ENCODE measurements at places on chromosomes 12 and 14.

DNA sequence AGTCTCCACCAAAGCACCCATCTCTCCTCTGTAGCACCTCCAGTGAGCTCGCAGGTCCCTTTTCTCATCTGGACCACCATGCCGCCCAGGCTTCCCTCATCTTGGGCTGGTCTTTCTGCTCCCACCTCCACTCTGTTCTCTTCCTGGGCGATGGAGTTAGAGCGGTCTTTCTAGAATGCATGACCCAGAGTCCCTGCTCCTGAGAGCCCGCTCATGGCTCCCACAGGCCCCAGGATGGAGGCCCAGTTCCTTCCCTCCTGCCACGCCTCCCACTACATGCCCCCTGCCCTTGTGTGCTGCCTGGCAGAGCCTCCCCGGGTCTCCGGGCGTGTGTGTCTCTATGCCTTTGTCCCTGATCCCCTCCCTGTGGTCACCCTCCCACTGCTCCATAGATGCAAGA is 100.7 kb upstream of the RTL1 start:
- no peak for DNase-seq

GRCh38 chr12:132804426-132804861 is 24.2 kb downstream of the GOLGA3 start:
- DNase-seq: no peak

DNA sequence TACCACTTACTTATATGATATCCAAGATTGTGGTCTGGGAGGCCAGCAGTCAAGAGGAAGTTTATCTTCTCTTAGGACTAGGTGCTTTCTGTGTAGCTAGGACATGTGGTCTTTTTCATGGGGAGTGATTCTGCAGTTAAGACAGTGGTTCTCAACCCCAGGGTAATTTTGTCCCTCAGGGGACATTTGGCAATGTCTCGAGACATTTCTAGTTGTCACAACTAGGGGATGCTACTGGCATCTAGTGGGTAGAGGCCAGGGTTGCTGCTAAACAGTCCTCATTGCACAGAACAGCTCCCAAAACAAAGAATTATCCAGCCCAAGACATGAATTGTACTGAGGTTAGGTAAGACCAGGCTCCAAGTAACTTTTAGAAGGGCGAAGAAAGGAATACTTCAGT is 20.0 kb downstream of the AMDHD1 start:
- DNase-seq: no peak

DNA sequence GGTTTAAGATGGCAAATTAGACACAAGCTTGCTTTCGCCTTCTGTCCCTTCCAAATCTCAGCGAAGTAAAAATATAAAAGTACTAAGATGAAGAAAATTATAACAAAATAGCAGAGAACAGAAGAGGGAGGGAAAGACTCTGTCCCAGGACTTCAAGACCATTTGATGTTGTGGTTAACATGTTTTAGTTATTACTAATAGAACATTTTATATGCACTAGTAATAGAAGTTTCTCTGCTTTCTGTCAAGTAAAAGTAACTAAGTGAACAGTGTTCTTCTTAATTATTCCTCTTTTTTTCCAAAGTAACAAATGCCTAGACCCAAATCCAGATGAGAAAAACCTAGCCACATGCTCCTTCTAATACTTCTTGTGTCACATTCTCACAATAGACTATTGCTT is 85.1 kb upstream of the DAAM1 start:
- DNase-seq: no peak

- DNase-seq: no peak
These were observed 73.5 kb downstream of the ARMH4 start for GRCh38 chr14:58078471-58078870.

DNA sequence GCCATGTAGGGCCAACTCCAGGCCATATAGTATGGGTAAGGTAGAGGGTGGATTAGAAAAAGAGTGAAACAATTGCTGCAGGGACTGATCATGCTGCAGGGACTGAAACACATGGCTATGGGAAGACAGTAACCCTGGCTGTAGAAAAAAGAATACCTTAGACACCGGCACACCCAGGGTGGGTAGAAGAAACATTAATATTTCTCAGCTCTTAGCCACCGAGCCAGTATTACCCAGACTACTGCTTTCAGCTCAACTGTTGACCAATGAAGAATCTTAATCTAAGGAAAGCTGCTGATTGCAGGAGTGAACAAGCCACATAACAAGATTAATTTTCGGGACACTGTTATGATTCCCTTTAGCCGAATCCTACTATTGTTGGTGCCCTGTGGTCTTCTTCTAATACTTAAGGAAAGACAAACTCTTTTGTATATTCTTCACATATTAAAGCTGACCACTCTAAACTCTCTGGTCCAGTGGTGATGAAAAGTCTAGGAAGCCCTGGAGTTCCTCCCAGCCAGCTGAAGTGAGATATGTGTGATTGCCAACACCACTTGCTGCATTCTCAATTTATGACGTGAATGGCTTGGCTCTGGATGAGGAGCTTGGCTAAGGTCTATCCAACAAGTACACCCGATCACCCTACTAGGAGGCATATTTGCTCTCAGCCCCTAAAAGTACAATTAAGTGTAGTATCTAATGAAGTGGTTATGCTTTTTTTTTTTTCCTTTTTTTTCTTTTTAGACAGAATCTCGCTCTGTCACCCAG is 69.2 kb downstream of the NOVA1 start:
- DNase-seq: no peak

- no peak for DNase-seq
These were observed 477.0 kb downstream of the TMEM121 start for GRCh38 chr14:106003351-106003750.

DNA sequence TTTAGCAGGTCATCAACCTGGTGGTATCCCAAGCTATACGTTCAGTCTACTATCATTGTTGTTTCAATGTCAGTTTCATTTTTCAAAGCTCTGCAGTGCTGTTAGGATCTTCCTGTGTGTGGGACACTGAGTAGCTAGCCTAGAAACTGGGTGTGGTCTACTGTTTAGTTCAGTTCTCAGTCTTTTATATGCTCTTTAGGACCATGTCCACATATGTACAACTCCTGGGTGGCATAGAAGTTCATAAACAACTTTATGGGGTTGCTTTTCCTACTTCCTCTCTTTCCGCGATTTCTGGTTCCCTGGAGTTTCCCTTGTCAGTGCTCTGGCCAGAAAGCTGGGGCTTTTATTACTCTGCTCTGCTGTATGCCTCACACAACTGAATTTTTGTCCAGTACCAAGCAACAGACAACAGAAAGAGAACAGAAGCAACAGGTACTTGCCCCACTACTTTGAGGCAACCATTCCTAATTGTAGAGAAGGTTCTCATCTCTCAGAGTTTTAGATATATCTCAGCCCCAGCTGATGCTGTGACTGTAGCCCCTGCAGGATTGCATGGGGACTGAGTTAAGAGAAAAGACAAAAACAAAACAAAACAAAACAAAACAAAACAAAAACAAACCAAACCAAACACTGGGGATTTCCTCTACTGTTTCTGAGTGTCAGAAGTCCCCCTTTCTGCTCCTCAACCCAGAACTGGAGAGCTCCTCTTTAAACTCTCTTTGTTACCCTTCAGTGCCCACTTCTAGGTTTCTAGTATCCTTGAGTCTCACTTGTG is 30.3 kb downstream of the MIS18BP1 start:
- DNase-seq: no peak

DNA sequence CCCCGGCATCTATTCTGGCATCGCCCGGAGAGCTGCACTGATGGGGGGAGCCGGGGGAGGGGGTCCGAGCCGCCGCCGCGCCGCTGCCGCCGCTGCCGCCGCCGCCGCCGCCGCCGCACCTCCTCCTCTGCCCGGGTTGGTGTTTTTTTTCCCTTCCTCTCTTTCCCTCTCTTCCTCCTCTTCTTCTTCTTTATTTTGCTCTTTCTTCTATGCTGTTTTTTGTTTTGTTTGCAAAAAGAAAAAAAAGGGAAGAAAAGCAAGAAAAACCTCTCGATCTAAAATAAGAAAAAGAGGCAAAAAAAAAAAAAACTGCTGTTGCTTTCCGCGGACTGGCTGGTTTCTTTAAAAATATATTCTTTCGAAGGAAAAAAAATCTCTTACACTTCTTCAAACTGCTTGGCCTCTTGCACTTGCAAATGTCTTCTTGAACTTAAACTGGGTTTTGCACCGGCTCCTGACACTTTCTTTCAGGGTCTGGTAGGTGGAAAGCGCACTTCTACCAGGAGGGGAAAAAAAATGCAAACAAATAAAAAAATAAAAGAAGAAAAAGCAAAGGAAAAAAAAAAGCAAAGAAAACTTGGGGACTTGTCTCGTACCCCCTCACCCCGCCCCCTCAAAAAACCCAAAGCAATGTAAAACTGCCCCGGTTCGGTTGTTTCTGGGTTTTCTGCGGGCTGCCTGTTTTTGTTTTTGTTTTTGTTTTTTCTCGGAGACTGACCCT is 616 bp downstream of the BCL11B start:
- DNase-seq: no peak

- DNase-seq: no peak
These were observed 79.9 kb downstream of the SLC15A5 start for GRCh38 chr12:16197600-16197999.

- DNase-seq: no peak
These were observed 16.3 kb upstream of the CYP46A1 start for GRCh38 chr14:99667821-99668220.

GRCh38 chr12:93657071-93657470 is 20.1 kb upstream of the CRADD start:
- no peak for DNase-seq

DNA sequence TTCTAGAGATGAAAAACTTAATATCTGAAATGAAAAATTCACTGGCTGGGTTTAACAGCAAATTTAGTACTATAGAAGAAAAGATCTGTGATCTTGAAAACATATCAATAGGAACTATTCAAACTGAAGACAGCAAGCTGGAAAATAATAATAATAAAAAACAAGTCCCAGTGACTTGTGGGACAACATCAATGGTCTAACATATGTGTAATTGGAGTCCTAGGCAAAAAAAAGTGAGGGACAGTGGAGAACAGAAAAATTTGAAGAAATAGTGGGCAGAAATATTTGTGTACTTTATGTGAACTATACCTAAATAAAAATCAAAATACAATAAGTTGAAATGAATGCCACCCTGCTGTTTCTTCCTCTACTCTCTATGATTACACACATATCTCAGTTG is 2.4 kb upstream of the SERPINA9 start:
- no peak for DNase-seq

- no peak for DNase-seq
These were observed at the start of gene TSHR for GRCh38 chr14:80955416-80955941. TSHR (plus strand) TSS chr14:80955621; CDS start chr14:80955681, 60 bp downstream.

- no peak for DNase-seq
These were observed 66.1 kb downstream of the SMOC1 start for GRCh38 chr14:69945347-69945746.

DNA sequence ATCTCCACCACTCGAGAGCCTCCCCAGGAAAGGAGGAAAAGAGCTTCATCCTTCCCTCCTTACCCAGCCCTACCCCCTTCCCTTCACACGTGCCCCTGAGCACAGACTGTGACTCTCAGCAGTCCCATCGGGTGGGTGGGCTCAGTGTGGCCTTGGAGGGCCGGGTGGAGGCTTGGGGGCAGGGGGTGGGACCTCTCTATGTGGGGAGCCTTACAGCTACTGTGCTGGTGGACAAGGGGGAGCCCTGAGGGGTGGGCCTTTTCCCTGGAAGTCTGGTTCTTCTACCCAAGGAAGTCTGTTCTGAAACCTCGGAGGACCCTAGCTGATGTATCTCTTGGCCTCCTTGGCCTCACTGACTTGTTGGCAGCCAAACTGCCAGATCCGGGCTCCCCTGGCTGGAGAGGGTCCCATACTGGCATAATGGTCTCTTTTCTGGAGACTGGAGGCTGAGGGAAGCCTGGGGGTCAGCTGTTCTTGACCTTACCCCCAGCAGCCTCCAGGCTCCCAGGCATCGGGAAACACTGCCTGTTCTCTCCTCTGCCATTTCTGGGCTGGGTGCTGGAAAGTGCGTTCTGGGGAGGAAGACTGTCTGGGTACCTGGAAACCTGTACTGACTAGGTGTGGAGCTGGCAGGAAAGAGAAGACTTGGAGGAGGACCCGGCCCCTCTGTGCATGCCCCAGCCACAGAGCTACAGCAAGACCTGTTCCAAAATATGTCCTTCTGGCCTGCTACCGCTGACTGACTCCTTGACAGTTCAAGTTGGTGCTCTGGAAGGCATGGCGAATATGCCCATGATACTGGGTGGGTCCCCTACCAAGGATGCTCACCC is 7.6 kb downstream of the VASH1 start:
- DNase-seq: no peak

GRCh38 chr14:29937116-29937515 is 9.5 kb upstream of the PRKD1 start:
- DNase-seq: no peak

GRCh38 chr12:32770141-32770540 is 14.4 kb upstream of the YARS2 start:
- no peak for DNase-seq

DNA sequence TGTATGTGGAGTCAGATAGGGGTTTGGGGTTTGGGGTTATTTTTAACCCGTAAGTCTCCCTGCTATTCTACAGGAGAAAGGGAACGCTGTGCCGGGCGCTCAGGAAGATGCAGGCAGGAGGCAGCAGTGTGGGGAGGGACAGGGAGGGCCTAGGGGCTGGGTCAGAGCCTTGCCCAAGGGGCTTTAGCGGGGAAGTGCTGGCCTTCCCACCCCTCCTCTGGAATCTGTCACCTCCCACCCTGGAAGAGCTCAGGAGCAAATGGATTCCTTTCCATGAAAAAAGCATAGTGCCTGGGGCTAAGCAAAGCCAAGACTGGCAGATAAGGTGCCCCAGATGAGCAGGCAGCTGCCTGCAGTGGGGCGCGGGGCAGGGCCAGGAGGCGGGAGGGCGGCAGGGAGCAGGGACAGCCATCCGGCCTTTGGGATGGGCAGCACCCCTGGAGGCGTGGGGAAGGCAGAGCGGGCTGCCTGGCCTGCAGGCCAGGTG is 7.3 kb upstream of the INF2 start:
- no peak for DNase-seq

- DNase-seq: no peak
These were observed 6.1 kb downstream of the SPRING1 start for GRCh38 chr12:116731801-116732200.

GRCh38 chr12:131818821-131819585 is 9.2 kb upstream of the MMP17 start:
- no peak for DNase-seq

DNA sequence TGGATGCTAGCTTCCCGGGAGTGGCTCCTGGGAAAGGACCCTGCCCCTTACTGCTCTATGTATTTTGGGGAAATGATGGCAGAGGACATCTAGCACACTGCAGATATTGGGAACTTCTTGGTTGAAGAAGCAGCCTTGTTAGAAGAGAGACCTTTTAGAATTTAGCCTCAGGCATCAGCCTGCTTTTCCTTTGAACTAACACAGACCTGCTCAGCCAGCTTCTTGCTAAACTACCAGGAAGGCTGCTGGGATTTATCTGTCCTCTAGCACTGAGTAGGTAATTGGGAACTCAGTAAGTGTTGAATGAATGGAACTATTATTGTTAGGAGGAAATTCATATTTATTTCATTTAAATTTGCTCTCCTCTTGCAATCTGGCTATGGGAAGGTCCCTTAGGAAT is 77.3 kb downstream of the DRAM1 start:
- no peak for DNase-seq

Data from midbrain (tissue), 1 donor.